ENCODE measurements at places on chromosomes 11 and 22.

- DNase-seq: no peak
Observed at GRCh38 chr11:62588966-62589637, 2.2 kb downstream of the TUT1 start.

- no peak for DNase-seq
Observed at GRCh38 chr22:35437049-35437448, 37.1 kb downstream of the MCM5 start.

DNA sequence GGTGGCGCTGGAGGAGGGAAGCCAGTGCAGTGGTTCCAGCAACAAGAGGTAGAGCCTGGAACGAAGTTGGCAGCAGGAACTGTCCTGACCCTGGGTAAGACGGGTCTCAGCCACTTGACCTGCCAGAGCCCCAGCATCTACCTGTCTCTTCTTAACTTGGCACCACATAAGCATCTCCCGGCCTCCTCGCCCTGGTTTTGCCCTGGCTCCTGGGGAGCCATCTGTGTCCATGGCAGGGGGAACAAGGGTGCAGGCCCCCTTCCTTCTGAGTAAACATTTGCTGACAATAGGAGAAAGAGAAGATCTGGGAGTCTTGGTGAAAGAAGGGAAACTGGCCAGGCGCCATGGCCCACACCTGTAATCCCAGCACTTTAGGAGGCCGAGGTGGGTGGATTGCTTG is 12.8 kb downstream of the P2RY2 start:
- DNase-seq: no peak

GRCh38 chr22:36143956-36144355 is 16.6 kb downstream of the APOL3 start:
- no peak for DNase-seq

DNA sequence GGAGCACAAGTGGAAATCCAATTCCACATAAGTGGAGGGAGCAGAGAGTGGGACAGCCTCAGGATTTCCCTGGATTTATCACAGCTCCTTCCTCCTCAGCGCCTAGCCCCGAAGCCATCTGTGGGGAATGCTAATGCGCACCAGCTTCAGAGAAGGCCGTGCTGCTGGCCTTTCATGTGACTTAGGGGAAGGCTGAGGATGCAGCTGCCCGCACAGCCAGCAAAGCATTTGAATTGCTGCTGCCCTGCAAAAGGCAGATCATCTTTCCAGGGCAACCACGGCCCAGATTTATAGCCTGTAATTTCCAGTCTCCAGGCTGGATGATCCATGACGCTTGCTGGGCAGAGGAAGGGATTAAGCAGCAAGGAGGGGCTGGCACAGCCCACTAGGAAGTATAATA is 29.9 kb downstream of the SYN3 start:
- no peak for DNase-seq

DNA sequence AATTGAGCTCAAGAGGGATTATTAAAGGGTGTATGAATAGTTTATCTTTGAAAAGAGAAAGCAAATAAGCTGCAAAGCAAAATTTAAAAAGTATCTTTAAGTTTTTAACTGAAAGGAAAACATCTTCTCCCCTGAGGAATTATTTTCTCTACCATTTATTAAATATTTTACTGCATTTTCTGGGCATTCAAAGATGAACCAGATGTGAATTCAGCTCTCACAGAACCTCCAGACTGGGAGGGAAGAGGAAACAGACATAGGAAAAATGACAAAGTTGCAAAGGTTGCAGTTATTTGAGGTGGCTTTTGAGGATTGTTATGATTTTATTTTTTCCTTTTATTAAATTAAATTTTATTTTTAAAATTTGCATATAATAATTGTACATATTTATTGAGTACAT is 122.7 kb upstream of the SESN3 start:
- DNase-seq: no peak

- no peak for DNase-seq
Observed at GRCh38 chr11:120139316-120140069, 1.6 kb upstream of the TRIM29 start.

DNA sequence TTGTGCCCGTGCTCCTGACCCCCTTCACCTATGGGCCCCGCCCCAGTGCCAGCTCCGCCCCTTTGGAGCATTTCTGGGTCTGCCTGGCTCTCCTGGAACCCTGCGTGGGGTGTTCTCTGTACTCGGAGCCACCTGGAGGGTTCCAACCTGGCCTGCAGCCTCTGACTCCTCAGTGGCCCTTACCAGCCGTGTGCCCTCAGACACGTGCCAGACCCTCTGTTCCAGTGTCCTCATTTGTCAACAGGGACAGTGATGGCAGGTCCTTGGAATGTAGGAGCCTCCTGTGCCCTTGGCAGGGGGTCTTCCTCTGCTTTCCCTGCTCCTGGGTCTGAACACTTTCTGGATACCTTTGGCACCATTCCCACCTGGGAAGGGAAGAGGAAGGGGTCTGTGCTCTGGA is 96.4 kb downstream of the CACNA1I start:
- DNase-seq: no peak

DNA sequence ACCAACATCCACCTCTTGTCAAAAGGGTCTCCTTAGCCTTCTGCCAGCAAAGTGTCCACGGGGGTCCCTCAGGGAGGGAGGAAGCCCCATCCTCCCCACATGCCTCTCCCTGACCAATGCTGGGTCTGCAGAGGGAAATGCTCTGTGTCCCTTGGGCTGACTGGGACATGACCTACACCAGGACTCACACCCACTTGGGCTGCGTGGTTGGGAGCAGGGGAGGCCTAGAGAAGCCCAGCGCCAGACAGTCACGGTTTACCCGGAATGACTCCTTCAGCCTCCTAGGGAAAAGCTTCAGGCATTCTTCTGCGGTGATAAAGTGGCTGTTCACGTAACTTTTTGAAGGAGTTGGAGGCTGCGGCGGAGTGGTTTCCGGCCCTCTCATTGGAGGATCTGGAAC is 180.3 kb downstream of the EFCAB6 start:
- no peak for DNase-seq

DNA sequence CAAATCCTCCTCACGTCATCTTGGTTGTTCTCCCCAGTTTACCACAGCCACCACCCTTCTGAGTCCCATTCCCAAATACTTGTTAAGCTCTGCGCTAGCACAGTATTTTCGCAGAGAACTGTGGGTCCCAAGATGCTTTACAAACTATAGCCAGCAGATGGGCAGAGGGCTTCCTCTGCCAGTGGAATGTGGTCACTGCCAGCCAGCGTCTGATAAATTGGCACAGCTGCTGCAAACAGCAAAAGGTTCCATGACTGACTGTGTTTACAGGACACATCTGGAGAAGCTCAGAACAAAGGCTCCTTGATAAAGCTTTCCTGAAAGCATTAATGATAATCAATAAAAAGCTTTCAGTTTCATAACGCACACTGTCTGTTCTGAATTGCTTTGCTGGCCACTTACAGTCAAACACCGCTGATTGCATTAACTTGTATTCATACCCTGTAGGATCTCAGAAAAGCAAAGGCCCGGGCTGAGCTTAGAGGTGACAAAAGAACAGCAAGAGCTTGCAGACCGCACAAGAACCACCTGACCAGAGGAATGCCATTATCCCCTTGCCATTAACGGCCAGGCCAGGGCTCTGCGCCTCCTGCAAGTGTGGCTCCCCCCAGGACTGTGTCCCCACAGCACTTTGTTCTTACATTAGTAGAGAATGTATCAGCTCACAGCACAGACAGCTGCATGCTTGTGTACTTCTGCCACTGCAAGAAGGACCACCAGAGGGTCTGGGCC is 120.6 kb downstream of the MICAL3 start:
- DNase-seq: no peak

GRCh38 chr22:45639747-45640102 is 31.9 kb upstream of the ATXN10 start:
- DNase-seq: no peak

- no peak for DNase-seq
Observed at GRCh38 chr11:121538054-121538453, 85.3 kb upstream of the SORL1-AS1 start.

DNA sequence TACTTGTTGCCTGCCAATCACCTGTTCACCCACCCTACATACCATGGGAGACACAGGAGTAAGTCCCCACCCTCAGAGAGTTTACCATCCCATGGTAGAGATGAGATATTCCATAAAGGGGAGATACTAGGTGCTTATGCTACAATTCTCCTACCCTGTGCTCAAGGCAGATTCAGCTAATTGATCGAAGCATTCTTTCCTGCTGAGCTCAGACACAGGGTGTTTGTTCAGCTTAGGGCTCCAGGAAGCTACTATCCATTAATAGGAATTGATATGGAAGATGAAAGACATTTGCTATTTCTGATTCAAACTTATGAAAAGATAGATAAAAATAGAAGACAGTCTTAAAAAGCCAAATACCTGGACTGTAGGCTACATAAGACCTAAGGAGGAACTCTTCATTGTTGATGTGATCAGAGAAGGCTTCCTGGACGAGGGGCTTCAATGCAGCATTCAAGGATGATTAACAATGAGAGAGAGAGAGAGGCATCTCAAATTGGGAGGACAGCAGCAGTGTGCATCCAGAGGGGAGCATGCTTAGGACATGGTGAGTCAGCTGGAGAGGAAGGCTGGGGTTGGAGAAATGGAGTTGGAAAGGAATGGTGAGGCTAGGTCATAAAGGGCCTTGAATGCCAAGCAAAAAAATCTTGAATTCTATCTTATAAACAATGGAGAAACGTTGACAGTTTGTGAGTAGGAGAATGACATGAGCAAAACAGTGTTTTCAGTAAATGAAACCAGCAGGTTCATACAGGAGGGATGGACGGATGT is 15.0 kb downstream of the SYT13 start:
- DNase-seq: no peak

DNA sequence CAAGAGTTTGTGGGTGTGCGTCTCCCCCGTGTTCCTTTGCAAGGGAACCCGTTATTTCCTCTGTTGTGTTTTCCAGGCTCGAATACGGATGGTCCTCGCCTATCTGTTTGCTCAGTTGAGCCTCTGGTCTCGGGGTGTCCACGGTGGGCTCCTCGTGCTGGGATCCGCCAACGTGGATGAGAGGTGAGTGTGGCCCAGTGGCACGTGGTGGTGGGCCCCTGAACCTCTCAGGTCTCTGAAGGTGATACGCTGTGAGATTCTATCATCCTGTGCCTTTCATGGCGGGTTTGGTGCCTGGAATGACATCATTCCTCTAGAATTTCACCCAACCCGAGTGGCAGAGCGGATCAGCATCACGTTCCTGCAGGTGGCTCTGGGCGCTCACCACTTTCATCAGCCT is 32.5 kb downstream of the NADSYN1 start:
- no peak for DNase-seq

- DNase-seq: peak; percentile 13
Observed at GRCh38 chr11:2092956-2093412, 46.2 kb downstream of the IGF2 start.

- peak; percentile 50 for DNase-seq
Observed at GRCh38 chr11:12838463-12839123, 164.4 kb downstream of the TEAD1 start.

- DNase-seq: no peak
Observed at GRCh38 chr22:43411869-43412807, at the start of gene MPPED1. TSS of gene MPPED1 (plus strand) at chr22:43412014. CDS start at chr22:43424986, 12,972 bp downstream.

DNA sequence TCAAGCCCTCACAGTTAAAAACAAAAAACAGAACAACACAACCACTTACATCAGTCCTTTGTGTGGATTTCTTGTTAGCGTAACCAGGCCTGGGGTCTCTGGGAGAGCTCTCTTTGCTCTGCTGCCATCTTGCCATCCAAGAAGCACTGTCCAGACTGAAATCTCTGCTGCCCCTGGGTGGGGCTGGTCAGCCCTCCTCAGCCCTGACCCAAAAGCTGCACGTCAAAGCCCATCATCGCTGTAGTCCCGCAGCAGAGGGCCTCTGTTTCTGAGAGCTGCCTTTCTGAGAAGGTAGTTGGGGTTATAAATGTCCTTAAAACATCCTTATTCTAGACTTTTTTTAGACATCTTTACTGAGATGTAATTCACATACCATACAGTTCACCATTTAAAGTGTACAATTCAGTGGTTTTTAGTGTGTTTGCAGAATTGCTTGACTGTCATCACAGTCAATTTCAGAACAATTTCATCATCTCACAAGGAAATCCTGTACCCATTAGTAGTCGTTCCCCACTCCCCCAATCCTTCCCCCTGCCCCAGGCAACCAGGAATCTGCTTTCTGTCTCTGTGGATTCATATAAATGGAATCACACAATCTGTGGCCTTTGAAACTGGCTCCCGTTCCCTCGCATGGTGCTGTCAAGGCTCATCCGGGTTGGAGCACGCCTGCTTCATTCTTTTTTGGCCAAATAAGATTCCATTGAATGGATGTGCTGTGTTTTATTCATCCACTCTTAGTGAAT is 94.9 kb downstream of the TBC1D22A start:
- no peak for DNase-seq

DNA sequence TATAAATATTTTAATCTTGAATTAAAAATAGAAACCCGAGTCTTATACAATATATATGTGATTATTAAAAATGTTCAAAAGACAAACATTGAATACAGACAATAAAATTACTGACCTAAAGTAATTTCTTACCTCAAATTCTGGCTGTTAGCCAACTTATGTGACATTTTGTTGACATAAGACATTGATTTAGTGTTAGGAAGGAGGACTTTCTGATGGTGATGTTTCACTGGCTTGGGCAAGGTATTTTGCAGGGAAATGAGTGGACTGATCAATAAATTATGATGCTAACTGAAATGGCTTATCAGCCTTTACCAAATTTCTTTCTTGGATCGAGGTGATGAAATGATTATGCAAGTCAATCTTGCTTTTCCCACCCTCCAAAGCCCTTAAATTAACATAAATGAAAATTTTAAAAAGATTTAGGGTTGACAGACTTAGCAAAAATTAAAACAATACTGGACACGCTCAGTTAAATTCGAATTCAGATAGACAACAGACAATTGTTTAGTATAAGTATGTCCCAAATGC is 33.2 kb upstream of the FZD4 start:
- no peak for DNase-seq

DNA sequence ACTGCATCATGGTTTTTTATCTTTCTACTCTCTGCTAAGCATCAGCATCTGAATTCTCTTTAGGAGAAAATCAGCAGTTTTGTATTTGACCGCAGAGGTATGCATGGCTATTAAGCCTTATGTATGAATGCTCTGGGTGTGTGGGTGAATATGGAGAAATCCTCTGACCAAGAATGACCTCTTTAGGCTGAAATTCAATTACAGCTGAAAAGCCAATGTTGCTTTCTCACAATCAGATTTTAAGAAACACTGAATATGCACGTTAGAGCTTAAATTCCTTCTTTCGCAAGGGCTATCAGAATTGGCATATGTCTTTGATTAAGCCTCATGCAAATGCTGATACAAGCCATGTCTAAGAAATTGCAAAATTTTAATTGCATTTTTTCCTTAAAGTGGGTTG is 43.2 kb downstream of the ARHGAP42 start:
- no peak for DNase-seq

DNA sequence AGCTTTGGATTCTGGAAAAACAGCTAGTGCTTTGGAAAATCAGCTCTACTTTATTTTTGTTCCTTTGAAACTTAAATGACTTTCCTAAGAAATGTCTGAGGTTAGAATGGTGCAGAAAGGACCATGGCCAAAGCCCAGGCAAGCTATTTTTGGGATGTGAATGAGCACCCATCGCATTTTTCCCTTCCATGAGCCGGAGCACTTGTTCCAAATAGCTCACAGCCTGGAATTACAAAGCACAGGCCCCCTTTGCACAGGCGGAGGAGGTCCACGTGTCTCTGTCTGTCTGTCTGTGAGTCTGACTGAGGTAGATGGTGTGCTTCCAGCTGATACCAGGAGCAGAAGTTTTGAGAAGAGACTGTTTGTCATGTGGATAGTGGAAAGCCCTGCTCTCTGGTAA is 50.7 kb downstream of the MICAL2 start:
- DNase-seq: no peak

GRCh38 chr11:69700278-69701140 is 3.3 kb downstream of the FGF19 start:
- no peak for DNase-seq

GRCh38 chr22:37121887-37122591 is 12.5 kb upstream of the TMPRSS6 start:
- DNase-seq: peak; percentile 92

GRCh38 chr11:75191330-75191717 is 40.4 kb downstream of the SLCO2B1 start:
- no peak for DNase-seq

Data from trophoblast cell (in vitro differentiated cells and primary cell).